ENCODE measurements at places on chromosomes 6 and 20. TPM values are rescaled to one million over a fixed set of nuclear protein-coding genes. Genes with fewer than 3 reads are reported as not detected.

The GMEB2 gene
- 19.1 TPM for total RNA-seq

The LRFN2 gene
- not detected for total RNA-seq

The KLC4 gene
- 22.9 TPM for total RNA-seq

The ATP9A gene
- total RNA-seq = 65.6 TPM

The DEFB118 gene
- total RNA-seq = not detected

The HSF2 gene
- 27.8 TPM for total RNA-seq

The ADRM1 gene
- total RNA-seq = 127 TPM

The R3HDML gene
- total RNA-seq = not detected
